ENCODE measurements at places on chromosomes 11 and 22. TPM values are rescaled to one million over a fixed set of nuclear protein-coding genes. Genes with fewer than 3 reads are reported as not detected.

Gene PIH1D2
- total RNA-seq: 4.5 TPM

DNA sequence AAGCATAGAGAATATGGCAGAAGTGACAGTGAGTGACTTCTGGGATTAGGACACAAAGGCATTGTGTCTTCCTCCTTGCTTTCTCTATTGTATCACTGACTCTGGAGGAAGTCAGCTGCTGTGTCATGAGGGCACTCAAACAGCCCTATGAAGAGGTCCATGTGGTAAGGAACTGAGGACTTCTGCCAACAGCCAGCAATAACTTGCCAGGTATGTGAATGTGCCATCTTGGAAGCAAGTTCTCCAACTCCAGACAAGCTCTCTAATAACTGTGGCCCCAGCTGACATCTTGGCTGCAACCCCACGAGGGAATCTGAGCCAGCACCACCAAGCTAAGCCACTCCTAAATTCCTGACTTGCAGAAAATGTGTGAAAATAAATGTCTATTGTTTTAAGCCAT, 83.6 kb upstream of the ZBED5 start:
- no peaks in the 10 kb centered on the region for H3K36me3 ChIP-seq
- DNase-seq: no peak
- H3K4me1 ChIP-seq: no peaks in the 10 kb centered on the region
- no peak overlapping the region for H3K4me3 ChIP-seq

DNA sequence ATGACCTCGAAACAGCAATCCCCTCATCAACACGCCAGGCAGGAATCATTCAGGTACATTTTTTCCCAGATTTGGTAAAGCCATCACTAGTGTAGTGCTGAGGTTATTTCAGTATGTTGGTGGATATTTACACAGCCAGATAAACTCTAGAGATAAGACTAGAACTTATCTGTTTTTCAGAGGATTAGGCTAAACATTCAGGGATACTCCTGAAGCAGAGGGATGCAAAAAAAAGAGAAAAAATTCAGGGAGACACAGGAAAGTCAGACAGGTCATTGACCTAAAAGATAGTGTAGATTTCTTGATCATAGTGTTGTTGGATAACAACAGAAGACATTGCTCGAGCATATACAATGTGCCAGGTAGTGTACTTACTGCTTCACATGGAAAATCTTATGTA, 93.2 kb downstream of the ATM start:
- no peak for DNase-seq
- H3K4me1 ChIP-seq: no peaks in the 10 kb centered on the region
- H3K27ac ChIP-seq: no peak overlapping the region
- peaks cover 19% of the 10 kb centered on the region for H3K36me3 ChIP-seq
- no peak overlapping the region for H3K4me3 ChIP-seq
- no peaks in the 10 kb centered on the region for H3K27me3 ChIP-seq

- no peaks in the 10 kb centered on the region for H3K27me3 ChIP-seq
- no peak overlapping the region for H3K4me3 ChIP-seq
- no peak overlapping the region for H3K27ac ChIP-seq
- no peak for DNase-seq
Observed at GRCh38 chr11:19728436-19728835, 15.8 kb downstream of the NAV2 start.
